Amniotic epithelial cell (primary cell): ENCODE measurements at places on chromosomes 3 and 15.

DNA sequence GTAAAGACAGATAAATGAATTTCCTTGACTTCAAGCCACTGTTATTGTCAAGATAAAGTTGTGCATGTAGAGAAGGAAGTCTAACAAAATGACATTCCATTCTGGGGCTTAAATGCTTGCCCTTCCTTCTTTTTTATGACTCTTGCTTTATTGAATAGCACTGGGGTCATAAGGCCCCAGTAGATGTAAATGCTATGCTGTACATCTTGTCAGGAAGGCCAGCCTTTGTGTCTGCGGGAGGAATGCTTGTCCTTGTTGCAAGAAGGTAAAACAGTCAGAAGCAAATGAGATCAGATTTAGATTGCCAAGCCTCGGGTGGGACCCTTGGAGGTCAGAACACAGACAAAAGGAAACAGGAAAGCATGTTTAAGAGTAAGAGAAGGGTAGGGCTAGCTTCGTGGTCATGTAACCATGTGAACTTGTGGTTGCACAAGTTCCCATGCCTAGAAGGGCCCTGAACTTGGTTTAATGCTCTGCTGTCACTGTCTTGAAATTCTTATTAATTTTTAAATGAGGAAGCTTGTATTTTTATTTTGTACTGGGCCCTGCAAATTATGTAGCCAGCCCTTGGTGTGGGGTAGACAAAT is 81.5 kb downstream of the PPM1L start:
- no peak for DNase-seq

DNA sequence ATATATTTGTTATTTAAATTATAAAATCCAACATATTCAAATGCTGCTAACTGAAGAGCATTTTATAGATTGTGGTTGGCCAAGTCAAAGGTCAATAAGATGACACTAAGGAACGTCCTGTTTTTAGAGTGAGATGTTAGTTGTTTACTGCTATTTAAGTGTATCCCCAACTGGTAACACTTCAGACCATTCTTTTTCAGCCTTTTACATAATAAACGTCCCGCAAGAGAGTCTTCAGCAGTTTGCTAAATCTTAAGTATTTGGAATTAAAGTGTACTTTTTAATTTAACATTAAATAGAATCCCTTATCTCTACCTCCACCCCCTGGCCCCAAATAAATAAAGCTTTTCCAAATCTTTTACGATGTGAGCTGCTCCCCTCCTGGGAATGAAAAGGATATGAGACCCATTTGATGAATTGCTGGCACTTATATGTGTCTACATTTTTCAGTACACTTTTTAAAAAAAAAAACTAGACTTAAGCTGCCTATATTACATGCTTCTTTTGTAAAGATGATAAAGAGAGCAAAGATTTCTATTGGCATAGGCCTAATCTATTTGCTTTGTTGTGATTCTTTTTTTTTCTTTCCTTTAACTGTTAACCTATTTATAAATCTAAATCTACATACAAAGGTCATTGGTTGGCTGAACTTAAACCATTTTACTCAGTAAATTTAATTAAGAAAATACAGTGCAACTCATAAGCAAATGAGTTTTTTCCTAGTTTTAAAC is 101.8 kb upstream of the SKOR1 start:
- DNase-seq = no peak

- DNase-seq = no peak
These were observed 244.2 kb downstream of the ZMAT3 start for GRCh38 chr3:178827285-178827856.

- DNase-seq = peak; percentile 82
These were observed 78.2 kb downstream of the FAIM start for GRCh38 chr3:138686771-138687221.

GRCh38 chr3:132660811-132661070 is 612 bp downstream of the UBA5 start:
- no peak for DNase-seq

DNA sequence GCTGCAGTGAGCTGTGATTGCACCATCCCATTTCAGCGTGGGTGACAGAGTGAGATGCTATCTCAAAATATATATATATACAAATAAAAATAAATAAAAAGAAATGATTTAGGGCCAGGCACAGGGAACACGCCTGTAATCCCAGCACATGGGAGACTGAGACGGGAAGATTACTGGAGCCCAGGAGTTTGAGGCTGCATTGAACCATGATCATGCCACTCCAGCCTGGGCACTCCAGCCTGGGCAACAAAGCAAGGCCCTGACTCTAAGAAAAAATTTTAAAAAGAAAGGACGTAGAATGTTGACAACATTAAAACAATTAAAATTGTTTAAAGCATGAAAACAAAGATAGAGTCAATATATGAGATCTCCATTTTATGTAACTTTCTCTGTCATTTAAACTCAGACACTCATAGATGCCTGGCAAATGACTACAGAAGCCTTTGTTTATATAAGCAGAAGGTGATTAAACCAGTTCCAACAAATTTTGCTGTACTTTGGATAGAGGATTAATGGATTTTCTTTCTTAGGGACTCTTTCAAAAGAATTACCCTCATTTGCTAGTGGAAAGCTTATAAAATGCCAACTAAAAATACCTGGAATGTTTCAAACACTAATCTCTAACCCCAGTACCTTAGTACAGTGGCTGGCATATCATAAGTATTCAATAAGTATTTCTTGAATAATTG is 10.7 kb upstream of the TRPM7 start:
- DNase-seq = no peak

GRCh38 chr15:75761446-75762356 is 49.1 kb upstream of the CSPG4 start:
- DNase-seq = no peak

DNA sequence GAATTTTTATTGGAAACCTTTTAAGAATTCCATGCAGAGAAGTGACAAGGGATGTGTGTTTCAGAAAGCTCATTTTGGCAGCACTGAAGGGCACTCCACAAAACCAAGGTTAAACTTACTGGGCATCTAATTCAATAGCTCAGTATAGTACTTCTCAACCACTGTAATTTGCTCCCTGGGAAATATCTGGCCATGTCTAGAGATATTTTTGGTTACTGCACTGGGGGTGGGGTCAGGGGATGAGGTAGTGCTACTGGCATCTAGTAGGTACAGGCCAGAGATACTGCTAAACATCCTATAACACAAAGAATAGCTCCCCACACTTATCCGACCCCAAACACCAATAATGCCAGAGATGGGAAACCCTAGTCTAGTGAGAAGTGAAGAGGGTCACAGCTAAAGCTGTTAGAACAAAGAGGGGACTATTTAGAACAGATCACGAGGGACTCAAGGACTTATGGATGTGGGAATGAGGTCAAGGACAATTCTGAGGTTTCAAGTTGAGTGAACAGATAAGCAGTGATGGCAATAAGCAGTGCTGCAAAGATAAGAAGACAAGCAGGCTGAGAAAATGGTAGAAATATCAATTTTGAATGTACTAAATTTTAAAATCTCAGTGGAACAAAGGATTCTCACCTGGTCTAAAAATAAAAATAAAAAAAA is 3.2 kb downstream of the MRPL46 start:
- DNase-seq = no peak

GRCh38 chr15:85759376-85759775 is 35.3 kb downstream of the KLHL25 start:
- no peak for DNase-seq

DNA sequence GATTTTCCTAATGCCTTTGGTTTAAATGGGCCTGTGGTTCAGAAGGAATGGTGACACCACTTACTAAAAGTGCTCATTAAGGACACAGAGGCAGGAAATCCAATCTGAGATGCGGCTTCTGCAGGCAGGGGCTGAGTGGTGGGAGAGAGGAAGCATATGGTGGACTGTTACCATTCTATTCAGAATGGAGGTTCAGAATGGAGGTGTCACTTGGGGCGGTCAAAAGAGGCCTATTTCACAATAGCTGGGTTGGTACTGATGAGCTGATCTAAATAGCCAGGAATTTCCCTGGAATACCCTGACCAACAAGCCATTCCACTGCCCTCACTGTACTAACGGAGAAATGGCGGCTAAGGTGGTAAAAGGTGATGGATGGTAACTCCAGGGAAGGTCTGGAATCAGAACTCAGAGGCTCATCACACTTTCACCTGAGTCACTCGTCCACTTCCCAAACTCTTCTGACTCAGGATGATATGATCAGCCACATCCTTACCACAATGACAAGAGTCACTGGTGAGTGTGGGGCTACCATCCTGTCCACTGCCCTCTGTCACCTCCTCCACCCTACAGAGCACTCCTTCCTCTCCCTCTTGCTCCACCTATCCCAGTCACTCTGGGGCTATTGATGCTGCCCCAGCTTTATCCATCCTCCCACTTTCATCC is 15.7 kb downstream of the RFT1 start:
- DNase-seq = peak; percentile 46

DNA sequence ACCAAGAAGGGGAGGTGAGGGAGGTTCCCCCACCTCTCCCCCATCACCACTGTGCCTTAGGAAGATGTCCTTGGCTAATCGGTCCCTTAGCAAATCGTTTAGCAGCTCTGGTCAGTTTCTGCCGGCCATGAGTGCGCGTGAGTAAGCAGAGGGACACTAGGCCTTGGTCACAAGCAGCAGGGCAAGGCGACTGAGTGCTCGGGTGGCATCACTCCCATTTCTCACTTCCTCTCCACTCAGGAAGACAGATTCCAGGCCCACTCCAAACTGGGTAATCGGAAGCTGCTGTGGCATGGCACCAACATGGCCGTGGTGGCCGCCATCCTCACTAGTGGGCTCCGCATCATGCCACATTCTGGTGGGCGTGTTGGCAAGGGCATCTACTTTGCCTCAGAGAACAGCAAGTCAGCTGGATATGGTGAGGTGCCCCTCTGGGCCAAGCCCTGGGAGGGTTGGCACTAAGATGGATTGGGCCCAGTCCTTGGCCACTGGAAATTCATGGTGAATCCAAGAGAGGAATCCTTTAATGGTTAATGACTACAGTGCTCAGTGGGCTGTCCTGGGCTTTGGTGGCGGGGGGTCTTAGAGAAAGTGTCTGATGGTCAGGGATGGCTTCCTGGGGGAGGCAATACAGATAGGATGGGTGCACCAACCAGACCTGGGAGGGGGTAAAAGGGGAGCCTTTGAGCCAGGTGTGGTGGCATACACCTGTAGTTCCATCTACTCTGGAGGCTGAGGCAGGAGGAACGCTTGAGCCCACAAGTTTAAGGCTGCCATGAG is 4.0 kb downstream of the PARP3 start:
- DNase-seq = no peak

DNA sequence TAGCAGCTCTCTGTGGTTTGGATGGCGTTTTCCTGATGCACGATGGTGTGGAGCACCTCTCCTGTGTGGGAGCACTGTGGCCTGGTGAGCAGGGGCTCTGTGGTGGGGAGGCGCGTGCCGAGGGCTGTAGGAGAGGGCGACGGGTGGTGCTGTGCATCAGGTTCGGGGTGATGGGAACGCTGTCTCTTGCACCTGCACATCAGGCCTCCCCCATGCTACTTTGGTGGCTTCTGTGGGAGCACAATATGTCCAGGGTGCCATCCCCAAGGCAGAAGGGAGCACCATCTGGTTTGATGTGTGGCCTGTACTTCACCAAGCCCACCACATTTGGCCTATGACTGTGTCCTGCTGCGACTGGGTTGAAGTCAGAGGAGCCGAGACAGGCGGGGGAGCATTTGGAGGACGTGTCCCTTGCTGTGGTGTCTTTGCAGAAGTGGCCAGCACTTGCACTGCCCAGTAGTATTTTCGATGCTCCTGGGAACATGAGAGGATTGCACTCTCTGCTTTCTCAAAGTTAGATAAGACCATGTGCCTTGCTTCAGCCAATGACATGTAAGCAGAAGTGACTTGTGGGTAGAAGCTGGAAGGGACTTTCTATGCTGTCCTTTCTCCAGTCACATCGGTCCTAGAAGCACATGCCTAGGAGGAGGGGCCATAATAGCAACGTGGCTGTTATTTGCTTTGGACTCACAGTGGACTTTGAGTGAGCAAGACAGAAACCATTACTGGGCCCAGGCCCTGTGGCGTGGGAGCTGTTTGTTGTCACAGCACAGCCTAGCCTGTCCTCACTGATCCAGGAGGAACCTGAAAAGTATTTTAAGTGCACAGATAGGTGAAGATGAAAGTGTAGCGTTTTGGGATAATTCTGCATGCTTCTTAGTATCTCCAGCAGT is 72.1 kb downstream of the APBA2 start:
- DNase-seq = no peak

DNA sequence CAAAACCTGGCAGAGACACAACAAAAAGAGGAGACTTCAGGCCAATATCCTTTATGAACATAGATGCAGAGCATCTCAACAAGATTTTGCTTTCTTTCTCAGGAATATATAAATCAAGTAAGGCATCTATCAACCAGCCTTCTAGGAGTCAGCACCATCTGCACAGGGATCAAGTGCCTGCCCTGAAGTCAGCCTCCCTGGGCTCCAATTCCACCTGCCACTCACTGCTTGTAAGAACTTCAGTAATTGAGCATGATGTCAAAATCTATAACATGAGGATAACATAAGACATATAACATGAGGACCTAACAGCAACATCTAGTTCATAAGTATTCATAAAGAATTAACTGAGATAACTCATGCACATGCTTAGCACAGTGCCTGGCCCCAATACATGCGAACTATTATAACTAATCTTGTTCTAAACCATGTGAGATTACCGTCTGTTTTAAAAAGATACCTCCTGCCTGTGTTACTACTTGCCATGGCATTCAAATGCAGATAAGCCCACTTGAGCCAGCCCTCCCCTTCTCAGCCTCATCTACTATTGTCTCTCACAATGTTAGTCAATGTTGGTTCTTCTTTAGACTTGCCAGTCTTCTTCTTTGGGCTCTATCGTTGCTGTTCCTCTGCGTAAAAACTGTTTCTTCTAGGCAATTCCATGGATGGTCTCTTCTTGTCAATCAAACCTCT is 91.6 kb downstream of the PLD1 start:
- DNase-seq = no peak

DNA sequence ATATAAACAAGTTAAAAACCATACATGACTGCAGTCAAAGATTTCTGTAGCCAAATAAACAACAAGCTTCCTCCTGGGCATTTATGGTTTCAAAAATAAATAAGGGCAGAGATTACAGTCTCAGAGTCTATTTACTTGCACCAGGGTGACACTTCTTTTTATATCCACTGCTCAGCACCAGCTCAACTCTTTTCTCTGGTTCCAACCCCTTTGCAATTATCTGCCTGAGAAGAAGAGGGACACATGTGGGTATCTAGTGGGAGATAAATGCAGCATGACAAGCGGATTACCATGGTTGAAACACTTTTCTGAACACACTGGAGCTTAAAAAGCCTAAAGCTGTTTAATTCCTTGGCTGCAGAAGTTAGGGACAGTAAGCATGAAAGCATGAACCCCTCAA is 311.5 kb downstream of the CNTN3 start:
- no peak for DNase-seq

DNA sequence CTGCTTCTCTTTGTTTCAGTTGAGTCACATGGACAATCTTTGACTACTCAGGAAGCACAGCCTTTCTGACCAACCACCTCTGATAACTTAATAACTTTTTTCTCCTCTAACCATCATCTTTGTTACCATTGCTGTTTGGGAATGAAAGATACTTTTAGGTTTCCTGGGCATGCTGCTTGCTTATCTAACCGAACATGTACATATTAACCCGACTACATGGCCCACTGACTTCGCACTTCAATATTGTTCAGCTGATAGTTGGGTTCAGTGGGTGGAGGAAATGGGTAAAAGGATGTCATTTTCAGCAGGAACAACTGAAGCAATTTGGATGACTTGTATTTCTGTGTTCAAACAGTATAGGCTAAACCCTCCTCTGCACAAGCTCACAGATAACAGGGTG is 214.3 kb downstream of the SQOR start:
- DNase-seq = no peak
